ENCODE measurements at places on chromosomes 5 and 9. TPM values are rescaled to one million over a fixed set of nuclear protein-coding genes. Genes with fewer than 3 reads are reported as not detected.

Gene BRINP1
- total RNA-seq: 6.7 TPM

Gene ATP10B
- 0.47 TPM for total RNA-seq

Gene NOTCH1
- total RNA-seq: 89.4 TPM

Gene ADAMTS2
- 32.0 TPM for total RNA-seq

Gene MYMK
- total RNA-seq: 2.8 TPM

Gene PCDHGA9
- total RNA-seq: 9.8 TPM

Gene SPEF2
- 35.0 TPM for total RNA-seq

Gene IGFBPL1
- 2.2 TPM for total RNA-seq

Gene DAPK1
- 80.8 TPM for total RNA-seq

Gene PLEKHG4B
- 10.0 TPM for total RNA-seq

Gene GRXCR2
- total RNA-seq: 0.29 TPM

Gene PHYHD1
- total RNA-seq: 41.6 TPM

Gene TEX48
- total RNA-seq: not detected

Gene PIK3R1
- total RNA-seq: 71.4 TPM

Gene JAKMIP2
- 2.9 TPM for total RNA-seq

Gene TRMO
- 14.9 TPM for total RNA-seq

Gene WDR55
- total RNA-seq: 17.6 TPM

Gene SPACA9
- total RNA-seq: 6.0 TPM
